Effector memory CD8-positive, alpha-beta T cell (primary cell): ENCODE measurements at places on chromosomes 3 and 15.

- no peak for DNase-seq
These were observed 40.3 kb downstream of the EDEM1 start for GRCh38 chr3:5227812-5228211.

GRCh38 chr3:114144909-114145688 is 33.8 kb downstream of the DRD3 start:
- DNase-seq: no peak

DNA sequence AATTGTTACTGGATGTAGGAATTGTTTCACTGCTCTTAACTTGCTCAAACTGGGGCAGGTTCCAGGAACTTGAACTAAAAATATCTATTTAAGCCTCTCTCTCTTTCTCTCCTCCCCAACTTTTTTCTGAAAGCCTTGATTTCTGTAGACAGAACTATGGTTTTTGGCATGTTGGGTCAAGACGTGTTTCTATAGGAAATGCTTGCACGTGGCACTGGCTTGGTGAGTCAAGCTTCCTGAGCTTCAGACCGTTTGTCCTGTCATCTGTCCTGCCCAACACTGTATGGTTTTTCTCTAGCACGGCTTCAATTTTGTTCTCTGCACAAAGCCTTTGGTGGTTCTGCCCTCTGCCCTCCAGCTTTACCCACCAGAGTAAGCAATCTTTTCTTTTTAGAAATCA is 13.5 kb downstream of the EAF1 start:
- no peak for DNase-seq

- DNase-seq: no peak
These were observed 1.4 kb upstream of the PRSS50 start for GRCh38 chr3:46719044-46719565.

- DNase-seq: no peak
These were observed 27.8 kb downstream of the RORA start for GRCh38 chr15:61201322-61201721.
